ENCODE measurements at places on chromosomes 1 and 21.
A peak's percentile ranks its signal among the peaks of the same experiment; 100 is the strongest.

DNA sequence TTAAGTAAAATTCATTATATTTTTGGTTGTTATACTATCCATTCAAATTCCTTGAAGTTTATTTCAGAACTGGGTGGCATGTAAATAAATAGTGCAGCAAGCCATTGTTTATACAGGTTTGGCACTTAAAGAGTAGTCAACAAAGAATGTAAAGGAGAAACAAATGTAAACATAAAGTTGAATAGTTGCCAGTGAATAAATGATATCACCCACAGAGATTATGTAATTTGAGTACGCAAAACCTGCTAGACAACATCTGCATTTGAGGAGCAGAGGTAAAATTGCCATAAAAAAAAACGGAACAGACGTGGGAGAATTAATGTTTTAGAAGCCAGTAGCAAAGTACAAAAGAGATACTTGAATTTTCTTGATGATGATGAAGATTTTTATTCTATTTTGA lies 111.6 kb downstream of the ADGRL2 start:
- DNase-seq: no peak

GRCh38 chr1:154821083-154821482 lies 49.0 kb downstream of the KCNN3 start:
- DNase-seq: no peak

- no peak for DNase-seq
These were observed 46.3 kb downstream of the DOP1B start for GRCh38 chr21:36202726-36203602.

- no peak for DNase-seq
These were observed 102.4 kb downstream of the FMN2 start for GRCh38 chr1:240194120-240194519.

DNA sequence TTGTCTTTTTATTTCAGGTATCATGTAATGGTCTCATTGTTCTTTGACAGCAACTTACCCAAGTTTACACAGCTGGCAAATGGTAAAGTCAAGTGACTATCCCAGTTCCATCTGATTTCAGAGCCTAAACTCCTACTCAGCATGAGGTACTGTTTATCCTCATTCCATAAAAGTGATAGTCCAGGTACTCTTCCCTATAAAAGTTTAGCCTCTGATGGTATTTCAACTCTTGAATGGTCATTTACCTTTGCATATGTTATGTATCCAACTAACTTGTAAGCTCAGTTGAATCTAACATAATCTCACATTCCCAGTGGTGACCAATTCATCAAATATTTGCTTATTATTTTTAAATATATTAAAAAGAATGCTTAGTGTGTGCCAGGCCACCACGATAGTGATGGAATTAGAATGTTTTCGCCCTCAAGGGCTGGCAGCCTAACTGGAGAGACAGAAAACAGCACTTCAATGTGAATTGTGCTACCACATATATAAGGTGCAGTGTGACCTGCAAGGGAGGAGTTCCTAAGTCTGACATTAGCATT lies 307.1 kb downstream of the CTH start:
- DNase-seq: no peak

DNA sequence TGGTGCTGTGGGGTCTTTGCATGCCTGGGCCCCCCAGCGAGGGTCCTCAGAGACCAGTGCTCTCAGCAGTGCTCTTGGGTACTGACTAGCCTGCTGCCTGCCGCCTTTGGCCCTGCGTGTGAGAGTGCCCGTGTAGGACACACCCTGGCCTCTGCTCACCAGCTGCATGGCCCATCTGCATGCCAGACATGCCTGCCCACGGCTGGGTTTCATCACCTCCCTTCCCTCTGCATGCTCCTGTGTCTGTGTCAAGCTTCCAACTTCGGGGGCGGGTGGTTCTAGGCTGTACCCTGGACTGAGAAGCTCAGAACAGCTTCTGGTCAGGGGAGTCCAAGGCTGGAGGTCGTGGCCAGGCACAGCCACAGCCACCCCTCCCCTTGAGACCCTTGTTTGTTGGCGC lies 56.9 kb downstream of the PTPRF start:
- DNase-seq: no peak

DNA sequence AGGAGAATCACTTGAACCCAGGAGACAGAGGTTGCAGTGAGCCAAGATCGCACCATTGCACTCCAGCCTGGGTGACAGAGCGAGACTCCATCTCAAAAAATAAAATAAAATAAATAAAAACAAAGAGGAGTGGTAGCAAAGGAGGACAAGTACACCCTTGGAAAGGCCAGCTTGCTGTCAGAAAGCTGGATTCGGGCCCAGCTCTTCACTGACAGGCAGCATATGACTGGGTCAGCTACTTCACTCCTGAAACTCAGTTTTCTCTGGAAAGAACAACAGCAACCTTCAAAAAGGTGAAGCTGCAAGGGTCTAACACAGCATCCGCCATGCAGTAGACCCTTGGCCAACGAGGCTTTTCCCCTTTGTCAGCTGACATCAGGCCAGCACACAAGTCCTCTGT lies 156.0 kb upstream of the TIAM1 start:
- no peak for DNase-seq

DNA sequence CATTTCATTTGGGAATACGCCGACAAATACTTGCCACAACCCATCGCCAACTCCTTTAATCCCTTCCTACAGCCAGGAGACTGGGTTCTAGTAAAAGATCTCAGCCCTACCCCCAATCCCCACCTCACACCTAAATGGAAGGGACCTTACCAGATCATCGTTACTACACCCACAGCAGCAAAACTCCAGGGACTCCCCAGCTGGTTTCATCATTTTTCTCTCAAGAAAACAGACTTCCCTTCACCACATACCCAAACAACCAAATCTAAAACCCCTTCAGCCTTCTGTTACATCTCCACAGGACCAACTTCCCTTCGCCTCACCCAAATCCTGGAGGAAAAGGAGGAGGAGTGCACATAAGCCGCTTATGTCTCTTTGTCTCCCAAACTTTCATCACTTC lies 23.7 kb upstream of the SLC2A5 start:
- DNase-seq: no peak

GRCh38 chr1:181089017-181089675 lies 646 bp downstream of the IER5 start:
- DNase-seq: peak; percentile 67

DNA sequence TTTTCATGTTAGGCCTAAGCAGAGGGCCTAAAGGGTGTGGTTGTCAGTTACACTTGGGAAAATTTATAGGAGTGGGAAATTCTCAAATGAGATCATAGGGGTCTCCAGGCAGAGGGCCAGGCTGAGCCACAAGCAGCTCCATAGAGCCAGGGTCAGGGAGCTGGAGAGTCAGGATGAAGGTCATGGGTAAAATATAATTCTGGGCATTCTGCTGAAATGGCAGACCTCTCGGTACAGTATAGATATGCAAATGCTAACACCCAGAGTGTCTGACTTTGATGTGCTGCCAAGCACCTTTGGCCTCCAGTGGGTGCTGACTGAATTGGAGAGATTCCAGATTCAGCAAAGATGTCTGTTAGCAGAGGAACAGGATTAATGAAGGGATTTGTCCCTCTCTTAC lies 40.1 kb downstream of the DNM3 start:
- no peak for DNase-seq

DNA sequence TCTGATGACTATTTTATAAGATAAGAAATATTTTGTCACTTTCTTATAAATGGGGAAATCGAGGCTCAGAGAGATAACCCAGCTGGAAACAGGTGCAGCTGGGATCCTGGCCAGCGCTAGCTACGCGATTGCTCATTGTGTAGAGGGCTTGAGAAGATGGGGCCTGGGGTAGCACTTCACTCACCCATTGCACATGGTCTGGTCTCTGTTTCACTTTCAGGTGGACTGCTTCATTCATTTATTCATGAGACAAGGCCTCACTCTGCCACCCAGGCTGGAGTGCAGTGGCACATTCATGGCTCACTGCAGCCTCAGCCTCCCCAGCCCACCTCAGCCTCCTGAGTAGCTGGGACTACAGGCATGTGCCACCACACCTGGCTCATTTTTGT lies 23.8 kb downstream of the UBE4B start:
- no peak for DNase-seq

- no peak for DNase-seq
These were observed 15.5 kb downstream of the CD101 start for GRCh38 chr1:117017062-117017461.

DNA sequence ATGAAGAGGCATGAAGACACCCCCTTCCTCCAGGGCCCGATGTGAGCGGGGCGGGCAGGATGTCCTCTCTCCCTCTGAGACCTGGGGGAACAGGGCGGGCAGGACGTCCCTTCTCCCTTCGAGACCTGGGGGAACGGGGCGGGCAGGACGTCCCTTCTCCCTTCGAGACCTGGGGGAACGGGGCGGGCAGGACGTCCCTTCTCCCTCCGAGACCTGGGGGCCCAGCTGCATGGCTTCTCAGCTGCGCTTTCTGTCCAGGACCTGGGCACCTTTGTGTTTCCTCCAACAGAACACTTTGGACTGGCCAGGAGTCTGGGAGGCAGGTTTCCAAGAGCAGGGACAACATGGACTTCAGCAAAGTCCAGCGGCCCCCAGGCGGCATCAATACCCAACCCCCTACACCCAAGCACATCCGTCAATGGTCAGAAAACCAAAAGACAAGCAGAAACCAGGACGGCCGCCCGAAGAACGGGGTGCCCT lies 30.8 kb upstream of the ADARB1 start:
- DNase-seq: no peak

- peak; percentile 74 for DNase-seq
These were observed 179.0 kb downstream of the ADSS2 start for GRCh38 chr1:244272471-244273261.

- DNase-seq: no peak
These were observed 1.4 kb downstream of the MOV10 start for GRCh38 chr1:112675728-112676381.

DNA sequence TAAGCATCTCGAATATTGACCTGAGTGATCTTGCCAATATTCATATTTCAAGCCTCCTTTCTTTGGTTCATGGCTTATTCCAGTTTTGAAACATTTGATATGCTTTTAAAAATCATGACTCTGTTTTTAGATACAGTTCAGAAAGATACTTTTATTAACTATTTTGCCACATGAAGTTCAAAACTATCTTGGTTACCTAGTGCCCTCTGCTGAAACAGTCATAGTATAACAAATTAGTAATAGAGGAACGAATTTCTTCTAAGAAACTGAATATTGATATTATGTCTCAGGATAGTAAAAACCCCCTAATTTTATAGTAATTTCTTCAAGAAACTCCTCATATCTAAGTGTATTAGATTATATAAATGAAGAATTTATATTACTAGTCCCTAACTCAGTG lies 52.6 kb upstream of the RC3H1 start:
- DNase-seq: no peak

DNA sequence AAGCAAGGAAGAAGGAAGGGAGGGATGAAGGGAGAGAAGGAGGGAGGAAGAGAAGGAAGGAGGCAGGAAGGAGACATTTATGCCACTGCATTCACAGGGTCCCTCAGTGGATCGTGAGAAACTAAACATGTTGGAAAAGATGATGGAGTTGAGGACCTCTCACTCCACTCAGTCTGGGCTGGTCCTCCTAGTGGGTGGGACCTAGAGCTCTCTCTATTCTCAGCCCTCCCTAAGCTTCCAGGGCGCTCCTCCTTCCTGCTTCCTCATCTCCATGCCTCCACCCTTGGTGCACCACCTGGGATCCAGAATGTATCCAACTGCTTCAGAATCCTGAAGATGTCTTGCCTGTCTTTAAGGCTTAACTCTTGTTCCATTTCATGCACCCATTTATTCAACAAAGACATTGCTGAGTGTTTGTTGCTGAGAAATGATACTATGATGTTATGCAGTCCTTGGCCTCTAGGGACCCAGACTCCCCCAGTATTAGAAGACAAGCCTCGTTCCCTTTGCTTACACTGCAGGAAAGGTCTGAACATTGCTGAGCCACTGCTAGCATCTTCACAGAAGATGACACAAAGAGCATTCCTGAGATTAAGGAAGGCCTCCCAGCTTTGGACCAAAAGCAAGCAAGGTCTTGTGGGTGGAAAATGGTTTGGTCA lies 88.5 kb downstream of the BEND5 start:
- DNase-seq: no peak

- no peak for DNase-seq
These were observed 4.9 kb upstream of the MACF1 start for GRCh38 chr1:39199593-39199992.

DNA sequence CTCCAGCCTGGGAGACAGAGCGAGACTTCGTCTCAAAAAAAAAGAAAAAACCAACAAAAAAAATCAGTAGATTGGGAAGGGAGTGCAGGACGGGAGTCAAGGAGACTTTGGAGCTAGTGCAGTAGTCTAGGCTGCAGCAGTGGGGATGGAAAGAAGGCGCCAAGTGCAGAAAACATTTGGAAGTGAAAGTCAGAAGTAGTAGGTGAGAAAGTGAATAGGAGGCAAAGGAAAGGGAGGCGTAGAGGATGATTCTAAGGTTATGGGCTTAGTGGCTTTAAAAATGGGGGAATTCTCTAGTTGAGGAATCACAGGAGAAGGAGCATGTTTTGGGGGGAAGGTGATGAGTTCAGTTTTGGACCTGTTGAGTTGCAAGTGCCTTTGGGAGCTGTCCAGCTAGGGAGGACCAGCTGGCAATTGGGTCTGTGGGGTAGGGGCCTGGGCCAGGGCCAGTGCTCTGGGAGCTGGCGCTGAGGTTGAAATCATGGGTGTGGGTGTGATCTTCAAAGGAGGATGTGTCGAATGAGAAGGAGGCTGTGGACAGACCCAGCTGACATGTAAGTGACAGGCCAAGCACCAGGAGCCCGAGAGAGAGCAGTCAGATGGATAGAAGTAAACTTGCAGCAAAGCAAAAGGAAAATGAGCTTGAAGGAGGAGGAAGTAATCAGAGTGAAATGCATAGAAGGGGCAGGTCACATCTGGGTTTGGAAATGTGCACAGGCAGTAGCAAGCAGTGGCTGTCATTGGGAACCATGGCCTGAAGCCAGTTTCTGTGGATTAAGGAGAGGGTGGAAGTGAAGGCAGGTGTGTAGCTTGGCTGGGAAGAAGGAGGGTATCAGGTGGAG lies 15.8 kb downstream of the TMCC2 start:
- DNase-seq: no peak

- no peak for DNase-seq
These were observed 47.8 kb downstream of the PTPN14 start for GRCh38 chr1:214503553-214503952.

GRCh38 chr1:231931146-231931545 lies 304.6 kb downstream of the DISC1 start:
- no peak for DNase-seq

- DNase-seq: no peak
These were observed 254.4 kb downstream of the AKT3 start for GRCh38 chr1:243595527-243596210.

DNA sequence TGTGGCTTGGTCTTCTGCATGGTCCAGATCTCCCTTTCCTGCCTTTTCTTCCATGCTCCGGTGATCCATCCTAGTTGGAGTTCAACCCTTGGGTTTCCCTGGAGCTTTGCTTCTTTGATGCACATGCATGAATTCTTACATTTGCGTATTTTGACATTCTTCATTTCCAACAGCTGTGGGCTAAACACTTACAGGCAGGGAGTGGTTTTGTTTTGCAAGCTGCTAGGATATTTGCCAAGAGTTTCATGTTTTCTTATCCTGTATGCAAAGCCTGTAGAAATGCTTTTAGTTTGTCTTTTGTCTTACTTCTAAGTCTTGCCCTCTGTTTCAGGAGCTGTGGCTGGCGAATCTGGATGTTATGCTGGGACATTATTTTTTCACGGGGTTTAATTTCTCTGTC lies 90.3 kb upstream of the PAXBP1 start:
- no peak for DNase-seq
